ENCODE measurements at places on chromosomes 2 and 18.

GRCh38 chr2:102386867-102387541 lies 31.4 kb downstream of the IL18R1 start:
- no peak for DNase-seq

DNA sequence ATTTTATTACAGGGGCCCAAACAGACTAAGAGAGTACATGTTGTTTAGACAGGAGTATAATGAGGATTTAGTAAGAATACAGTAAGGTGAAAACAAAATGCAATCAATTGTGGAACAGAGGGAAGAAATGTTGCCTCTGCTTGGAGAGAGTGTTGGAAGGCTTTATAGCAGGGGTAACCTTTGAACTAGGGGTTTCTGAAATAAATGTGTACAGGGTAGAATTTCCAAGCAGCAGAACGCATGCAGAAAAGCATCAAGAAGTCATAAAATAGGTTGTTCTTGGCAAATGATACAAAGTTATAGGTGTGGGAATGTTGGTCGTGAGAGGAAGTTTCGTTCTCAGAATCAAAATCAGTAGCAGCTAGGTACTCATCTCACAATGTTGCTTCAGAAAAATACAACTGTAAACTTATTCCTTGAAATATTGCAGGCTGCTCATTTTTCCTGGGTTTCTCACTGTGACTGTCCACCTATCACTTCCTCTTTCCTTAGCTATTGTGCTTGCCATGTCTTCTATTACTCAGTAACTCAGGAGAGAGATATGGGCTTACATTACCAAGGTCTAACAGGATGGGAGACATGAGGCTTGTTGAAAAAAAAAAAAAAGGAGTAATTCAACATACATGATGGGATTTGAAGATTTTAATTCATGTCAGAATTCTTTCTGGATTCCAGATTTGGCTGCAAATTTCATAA lies 17.1 kb upstream of the HNMT start:
- DNase-seq: no peak

- no peak for DNase-seq
Measured at GRCh38 chr18:1090758-1091157, 186.1 kb downstream of the ADCYAP1 start.

- DNase-seq: no peak
Measured at GRCh38 chr2:100818003-100818605, 1.8 kb upstream of the NPAS2 start.

DNA sequence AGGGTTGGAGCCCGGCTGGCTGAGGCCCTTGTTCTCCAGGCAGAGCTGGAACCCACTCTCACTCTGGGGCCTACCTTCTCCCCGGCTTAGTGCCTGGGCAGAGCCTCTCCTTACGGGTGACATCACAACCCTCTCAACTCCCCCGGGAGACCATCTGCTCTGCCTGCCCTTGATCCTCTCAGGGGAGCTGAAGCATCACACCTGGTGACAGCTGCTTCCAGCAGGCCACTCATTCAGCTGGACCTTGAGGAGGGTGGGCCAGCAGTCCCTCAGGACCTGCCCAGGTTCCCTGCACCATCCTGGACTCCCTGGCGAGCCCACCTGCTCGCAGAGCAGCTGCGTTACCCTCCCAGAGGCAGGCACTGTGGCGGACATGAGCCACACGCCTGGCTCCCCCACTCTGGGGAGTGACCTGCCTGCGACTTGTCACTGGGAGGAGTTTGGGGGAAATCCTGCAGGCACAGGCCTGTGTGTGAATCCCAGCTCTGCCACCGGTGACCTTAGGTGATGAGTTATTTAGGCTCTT lies 13.1 kb downstream of the HS6ST1 start:
- DNase-seq: no peak

DNA sequence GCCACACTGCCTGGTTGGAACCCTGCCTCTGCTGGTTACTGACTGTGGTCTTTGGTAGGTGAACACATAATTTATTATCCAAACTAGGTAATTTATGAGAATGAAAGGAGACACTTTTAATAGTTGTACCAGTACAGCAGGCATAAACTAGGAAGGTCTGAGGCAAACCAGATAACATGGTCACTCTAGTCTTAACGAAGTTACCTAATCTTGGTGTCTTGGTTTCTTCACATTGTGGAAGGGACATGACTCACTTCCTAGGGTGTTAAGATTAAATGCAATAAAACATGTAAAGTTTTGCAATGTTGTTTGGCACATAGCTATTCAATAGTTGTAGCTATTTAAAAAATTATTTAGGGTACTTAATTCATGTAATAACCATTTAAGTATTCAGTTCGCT lies 23.3 kb downstream of the SPTBN1 start:
- no peak for DNase-seq

- no peak for DNase-seq
Measured at GRCh38 chr2:158975271-158975921, 7.0 kb downstream of the TANC1 start.

GRCh38 chr2:48849770-48850169 lies 94.2 kb upstream of the LHCGR start:
- DNase-seq: no peak

DNA sequence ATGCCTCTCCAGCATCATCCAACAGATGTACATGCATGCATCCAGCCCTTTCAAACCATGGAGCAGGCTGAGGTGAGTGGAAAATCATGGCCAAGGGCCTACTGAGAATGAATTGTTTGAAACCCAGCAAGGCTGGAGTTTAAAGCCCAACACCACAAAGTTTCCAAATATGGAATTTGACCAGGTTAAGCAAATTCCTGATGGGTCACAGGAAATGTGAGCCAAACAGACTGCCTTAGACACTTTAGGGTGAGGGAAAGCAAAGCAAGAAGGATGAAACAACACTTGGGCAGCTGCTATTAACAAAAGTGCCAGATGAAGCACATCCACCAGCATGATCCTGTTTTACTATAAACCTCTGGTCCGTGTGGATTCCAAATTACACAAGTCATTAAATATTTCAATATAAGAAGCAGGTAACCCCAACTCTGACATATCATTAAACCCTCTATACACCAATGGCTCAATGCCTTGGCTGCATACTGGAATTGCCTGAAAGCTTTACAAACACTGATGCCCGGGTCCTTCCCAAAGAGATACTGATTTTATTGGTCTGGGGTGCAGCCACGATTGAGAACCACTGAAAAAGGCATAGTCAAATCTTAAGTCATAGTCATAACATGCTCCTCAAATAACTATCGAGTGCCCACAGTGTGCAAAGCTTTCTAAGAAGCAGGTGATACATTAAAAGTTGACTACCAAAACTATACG lies 9.1 kb downstream of the KLF7 start:
- DNase-seq: peak; percentile 47

DNA sequence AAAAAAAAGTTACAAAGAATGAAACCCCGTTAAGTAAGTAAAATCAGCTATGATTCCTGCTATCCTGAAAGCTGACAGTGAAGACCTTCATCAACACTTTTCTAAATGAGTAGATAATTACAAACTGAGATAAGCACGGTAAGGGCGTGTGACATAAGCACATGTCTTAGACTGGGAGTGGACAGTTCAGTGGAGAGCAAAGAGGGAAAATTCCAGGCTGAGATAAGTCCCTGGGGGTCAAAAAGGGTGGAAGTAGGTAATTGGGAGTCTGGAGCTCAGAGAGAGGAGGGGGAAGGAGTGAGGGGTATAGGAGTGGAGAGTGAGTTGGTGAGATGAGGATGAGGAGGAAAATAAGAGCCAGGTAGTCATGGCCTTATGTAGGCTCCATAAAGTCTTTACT lies 4.4 kb upstream of the IL1A start:
- DNase-seq: no peak

DNA sequence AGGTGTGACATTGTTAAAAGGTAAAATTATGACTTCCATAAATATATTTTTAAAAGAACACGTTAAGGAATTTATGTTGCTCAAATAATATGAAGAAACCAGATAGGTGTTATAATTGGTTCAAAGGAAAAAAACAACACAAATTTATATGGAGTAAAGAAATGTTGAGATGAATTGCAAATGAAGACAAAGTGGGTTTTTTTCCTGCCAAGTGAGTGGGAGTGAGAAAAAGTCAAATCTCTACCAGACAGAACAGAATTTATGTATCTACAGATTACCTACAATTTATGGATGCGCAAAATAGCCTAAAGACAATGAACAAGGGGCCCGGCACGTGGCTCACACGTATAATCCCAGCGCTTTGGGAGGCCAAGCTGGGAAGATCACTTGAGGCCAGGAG lies 159.7 kb upstream of the SLC1A4 start:
- DNase-seq: no peak

- DNase-seq: no peak
Measured at GRCh38 chr18:38932752-38933151, 1367.2 kb upstream of the CELF4 start.

DNA sequence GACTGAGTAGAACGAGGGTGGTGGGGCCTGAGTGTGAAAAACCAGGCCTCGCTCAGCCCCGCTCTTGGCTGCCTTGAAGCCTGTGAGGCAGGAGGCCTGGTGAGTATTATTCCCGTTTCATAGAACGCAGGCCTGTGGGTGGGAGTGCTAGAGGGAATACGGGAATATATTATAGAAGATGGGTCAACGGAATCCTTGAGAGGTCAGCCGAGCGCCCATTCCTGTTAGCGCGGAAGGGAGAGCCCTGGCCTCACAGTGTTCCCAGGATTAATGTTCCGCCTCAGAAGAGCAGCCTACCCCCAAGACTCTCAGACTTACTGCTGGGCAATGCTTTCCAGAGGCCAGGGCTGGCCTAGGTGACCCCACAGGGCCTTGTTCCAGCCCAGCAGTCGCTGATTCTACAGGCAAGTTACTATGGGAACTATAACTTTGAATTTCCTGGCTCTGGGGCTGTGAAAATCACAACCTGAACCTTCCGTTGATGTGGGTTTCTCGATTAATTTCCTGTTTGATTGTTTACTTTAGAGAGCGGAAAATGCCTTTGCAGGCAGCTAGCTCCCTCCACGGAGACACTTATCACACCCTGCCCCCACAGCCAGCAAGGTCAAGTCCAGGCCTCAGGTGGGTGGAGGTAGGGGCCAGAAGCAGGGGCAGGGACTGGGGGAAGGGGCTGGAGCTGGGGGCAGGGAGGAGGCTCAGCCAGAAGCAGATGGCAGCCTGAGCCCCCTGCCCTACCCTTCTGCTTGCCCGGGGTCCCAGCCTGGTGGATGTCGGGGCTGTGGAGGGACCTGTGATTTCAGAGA lies 108.3 kb downstream of the SMAD7 start:
- DNase-seq: no peak

- no peak for DNase-seq
Measured at GRCh38 chr2:180516232-180516631, 464.2 kb upstream of the UBE2E3 start.

DNA sequence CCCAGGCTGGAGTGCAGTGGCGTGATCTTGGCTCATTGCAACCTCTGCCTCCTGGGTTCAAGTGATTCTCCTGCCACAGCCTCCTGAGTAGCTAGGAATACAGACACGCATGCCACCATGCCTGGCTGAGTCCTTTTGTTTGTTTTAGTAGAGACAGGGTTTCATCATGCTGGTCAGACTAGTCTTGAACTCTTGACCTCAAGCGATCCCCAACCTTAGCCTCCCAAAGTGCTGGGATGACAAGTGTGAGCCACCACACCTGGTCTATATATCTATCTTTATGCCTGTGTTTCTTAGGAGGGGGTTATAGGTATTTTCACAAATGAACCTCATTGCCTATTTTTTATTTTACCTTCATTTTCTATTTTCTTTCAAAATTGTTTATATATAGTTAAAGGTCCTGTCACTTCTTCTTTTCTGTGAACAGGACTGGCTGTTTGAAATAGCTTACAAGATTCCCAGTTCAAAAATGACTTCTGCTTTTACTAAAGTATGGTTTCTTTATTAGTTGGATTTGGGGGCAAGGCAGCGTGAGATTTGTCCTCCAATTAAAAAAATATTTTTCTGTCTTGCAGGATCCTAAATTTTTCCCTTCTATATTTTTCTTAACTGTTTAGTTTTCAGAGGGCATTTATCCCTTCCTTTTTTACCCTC lies 16.4 kb upstream of the MARCHF7 start:
- DNase-seq: no peak

DNA sequence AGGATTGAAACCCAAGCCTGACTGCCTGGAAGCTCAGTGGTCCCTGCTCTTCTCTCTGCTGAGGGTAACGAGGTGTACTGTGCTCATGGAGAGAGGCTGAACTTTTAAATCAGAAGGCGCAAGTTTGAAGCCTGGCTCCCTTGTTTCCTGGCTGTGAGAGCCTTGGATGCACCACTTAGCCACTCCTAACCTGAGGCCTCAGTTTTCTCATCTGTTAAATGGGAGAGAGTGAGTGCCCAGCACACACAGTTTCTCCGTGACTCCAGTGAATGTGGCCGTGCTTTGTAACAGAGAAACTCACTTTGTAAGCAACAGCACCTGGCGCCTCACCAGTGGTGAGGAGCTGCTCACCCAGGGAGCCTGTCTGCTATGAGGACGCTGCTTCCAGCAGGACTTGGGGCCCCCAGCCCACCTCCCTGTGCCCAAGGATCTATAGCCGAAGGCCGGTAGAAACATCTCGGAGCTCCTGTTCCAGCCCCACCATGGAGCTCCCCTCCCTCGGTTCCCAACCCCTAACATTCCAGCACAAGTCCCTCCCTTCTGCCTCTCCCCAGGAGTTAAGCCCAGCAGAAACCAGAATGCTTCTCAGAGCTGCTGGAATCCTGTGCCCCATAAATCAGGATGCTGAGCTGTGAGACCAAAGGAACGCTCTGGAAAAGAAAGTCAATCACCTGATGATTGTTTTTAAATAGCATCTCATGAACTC lies 20.3 kb upstream of the KCNK3 start:
- no peak for DNase-seq

DNA sequence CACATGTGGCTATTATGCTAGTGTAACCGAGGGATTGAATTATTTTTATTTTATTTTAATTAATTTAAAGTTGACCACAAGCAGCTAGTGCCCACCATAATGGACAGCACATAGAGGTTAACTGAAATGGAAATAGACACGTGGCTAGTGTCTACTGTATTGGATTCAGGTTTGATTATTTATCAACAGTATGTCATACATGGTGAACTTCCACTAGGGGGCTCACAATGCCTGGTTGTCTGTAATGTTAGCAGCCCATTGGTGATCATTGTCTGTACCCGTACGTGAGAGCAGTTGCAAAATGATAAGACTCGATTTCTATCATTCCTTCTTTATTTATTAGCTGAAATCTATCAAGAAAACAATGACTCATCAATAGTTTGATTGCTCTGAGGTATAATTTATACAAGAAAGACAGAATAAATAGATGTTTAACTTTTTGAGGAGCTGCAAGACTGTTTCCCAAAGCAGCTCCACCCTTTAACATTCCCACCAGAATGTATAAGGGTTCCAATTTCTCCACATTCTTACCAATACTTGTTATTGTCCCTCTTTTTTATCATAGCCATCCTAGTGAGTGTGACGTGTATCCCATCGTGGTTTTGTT lies 76.5 kb downstream of the CYBRD1 start:
- peak; percentile 18 for DNase-seq

GRCh38 chr2:99489063-99489760 lies 605 bp downstream of the REV1 start:
- peak; percentile 41 for DNase-seq

- DNase-seq: no peak
Measured at GRCh38 chr2:118464546-118465265, 376.4 kb downstream of the INSIG2 start.

DNA sequence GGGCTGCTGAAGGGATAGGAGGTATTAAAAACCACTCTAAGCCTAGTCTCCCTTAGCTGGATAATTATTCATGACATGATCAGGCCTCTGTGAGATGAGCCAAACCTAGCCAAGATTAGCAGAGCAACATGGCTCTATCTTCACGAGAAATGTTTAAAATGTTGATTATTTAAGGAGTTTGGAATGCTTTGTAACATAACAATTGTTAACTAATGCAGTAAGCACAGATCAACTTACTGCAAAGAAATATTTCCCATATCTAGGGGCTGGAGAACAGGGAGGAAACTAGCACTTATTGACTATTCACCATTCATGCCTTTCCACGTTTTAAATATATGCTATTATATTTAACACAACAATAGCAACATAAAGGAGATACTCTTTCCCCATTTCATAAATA lies 833.7 kb upstream of the CHAC2 start:
- DNase-seq: no peak
